Suprapubic skin (tissue), 4 donors: ENCODE measurements at places on chromosomes 13 and 19.

- H3K4me3 ChIP-seq: no peak overlapping the region
- H3K27ac ChIP-seq: no peak overlapping the region
- DNase-seq: no peak
- peaks cover 26% of the 10 kb centered on the region for H3K4me1 ChIP-seq
- H3K36me3 ChIP-seq: no peaks in the 10 kb centered on the region
Observed at GRCh38 chr19:17450264-17451075, 2.0 kb upstream of the TMEM221 start.

- H3K36me3 ChIP-seq: no peaks in the 10 kb centered on the region
- no peak overlapping the region for H3K27ac ChIP-seq
- H3K4me1 ChIP-seq: peaks cover 12% of the 10 kb centered on the region
- no peak overlapping the region for H3K4me3 ChIP-seq
- H3K27me3 ChIP-seq: peaks cover 19% of the 10 kb centered on the region
Observed at GRCh38 chr19:11540645-11541044, 2.0 kb downstream of the CNN1 start.

GRCh38 chr19:38556521-38557174 is 61.1 kb downstream of the MAP4K1 start:
- DNase-seq: no peak
- no peak overlapping the region for H3K4me3 ChIP-seq
- H3K4me1 ChIP-seq: peaks cover 9% of the 10 kb centered on the region
- peaks cover 7% of the 10 kb centered on the region for H3K27me3 ChIP-seq
- H3K27ac ChIP-seq: no peak overlapping the region
- no peaks in the 10 kb centered on the region for H3K36me3 ChIP-seq

DNA sequence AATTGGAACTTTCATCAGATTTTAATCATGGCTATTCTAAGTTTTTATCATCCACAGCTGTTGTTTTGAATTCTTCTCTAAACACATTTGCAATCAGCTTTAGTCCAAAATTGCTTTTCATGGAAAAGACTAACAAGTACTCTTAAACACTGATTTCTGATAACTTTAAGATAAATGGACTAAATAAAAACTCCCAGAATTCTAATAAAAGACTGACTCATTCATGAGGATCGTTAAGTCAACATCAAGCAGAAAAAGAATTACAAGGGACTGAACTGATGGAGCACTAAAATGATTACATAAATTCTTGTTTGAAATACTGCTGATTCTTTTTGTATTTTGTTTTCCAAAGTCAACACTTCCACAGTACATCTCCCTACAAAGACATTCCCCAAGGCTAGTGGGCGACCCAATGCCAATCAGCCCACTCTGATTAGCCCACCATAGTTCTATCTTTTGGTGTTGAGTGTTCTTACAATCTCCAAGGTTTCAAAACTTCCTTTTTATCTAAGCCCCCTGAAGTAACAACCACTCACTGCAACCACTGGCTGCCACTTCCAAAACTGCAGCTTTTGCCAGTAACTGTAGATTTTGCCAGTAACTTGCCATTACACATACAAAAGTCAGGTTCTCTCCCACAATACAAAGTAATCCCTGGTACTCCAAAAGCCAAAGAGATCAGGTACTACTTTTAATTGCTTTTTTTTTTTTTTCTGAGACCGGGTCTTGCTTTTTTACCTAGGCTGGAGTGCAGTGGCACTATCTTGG is 14.0 kb upstream of the NAA16 start:
- no peak for DNase-seq
- no peaks in the 10 kb centered on the region for H3K4me1 ChIP-seq
- H3K27ac ChIP-seq: no peak overlapping the region
